ENCODE measurements at places on chromosomes 2 and 18. TPM values are rescaled to one million over a fixed set of nuclear protein-coding genes. Genes with fewer than 3 reads are reported as not detected.

- H3K4me3 ChIP-seq, result no peak overlapping the region
- DNase-seq, result no peak
- peaks cover 14% of the 10 kb centered on the region for H3K4me1 ChIP-seq
- H3K27ac ChIP-seq, result peak overlapping the region; percentile 50
- no peaks in the 10 kb centered on the region for H3K27me3 ChIP-seq
Measured at GRCh38 chr18:45589356-45590035, 25.8 kb upstream of the SLC14A2 start.

GRCh38 chr2:19738707-19739106 is 163.1 kb downstream of the TTC32 start:
- DNase-seq, result no peak
- no peak overlapping the region for H3K4me3 ChIP-seq
- H3K27me3 ChIP-seq, result no peaks in the 10 kb centered on the region
- no peaks in the 10 kb centered on the region for H3K4me1 ChIP-seq
- H3K27ac ChIP-seq, result peak overlapping the region; percentile 57

- H3K27ac ChIP-seq, result no peak overlapping the region
- no peaks in the 10 kb centered on the region for H3K36me3 ChIP-seq
- no peaks in the 10 kb centered on the region for H3K4me1 ChIP-seq
- no peak for DNase-seq
Measured at GRCh38 chr2:220775856-220776488, 796.1 kb downstream of the EPHA4 start.

DNA sequence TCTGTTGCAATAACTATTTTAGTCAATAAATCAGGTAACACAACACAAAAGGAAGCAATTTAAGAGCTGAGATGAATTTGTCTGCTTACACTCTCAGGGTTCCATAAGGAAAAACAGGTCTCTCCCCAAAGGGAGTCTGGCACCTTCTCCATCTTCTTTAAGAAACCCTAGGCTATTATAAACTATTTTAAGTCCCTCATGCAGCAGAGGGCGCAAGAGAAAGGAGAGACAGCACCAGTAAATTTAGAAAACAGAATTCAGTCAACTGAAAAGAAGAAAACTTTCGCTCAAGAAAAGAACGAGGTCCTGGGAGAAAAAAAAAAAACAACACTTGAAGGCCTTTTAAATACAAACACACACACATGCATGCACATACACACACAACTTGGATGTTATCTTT is 19.1 kb downstream of the SULT1C4 start:
- no peak overlapping the region for H3K27ac ChIP-seq
- H3K4me3 ChIP-seq, result no peak overlapping the region
- no peaks in the 10 kb centered on the region for H3K27me3 ChIP-seq
- no peaks in the 10 kb centered on the region for H3K36me3 ChIP-seq

FOXI3 gene
- not detected for total RNA-seq

DNA sequence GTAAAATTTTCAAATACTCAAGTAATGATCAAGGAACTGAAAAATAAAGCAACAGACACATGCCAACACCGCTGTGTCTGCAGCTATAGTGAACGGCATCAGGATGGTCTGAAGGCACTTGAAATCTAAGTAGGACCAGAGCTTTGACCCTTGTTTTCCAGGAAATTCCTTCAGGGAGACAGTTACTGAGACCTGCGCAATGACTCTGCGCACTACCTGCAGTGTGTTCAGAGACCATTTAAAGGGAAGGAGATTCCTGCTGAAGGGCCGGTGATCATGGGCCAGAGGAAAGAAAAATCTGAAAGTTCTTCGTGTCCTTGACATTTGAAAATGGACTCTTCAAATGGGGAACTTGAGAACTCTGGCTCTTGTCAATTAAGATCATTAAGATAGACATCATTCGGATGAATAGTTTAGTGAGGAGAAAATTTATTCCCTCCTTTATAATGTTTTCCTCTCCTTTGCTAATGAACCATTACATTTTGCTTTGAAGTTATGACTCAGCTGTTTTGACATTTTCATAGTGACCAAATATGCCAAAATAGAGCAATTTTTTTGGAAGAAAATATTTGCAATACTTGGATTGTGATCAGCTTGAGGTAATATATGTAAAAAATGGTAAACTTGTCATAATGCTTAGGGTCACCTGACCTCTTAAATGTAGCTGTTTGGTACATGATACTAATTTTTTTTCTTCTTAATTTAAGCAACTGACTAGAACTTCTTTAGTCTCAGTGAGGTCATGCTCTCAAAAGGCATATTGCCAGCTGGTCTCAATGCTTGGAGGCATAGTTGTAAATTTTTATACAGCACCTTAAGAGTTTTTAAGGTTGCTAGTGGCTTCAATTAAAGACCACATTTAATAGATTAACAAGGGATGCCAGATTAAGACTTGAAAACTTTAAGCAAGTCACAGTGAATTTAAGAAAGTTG is 329.3 kb downstream of the ARHGAP15 start:
- no peaks in the 10 kb centered on the region for H3K27me3 ChIP-seq
- no peak overlapping the region for H3K4me3 ChIP-seq
- no peak overlapping the region for H3K27ac ChIP-seq
- DNase-seq, result no peak

DNA sequence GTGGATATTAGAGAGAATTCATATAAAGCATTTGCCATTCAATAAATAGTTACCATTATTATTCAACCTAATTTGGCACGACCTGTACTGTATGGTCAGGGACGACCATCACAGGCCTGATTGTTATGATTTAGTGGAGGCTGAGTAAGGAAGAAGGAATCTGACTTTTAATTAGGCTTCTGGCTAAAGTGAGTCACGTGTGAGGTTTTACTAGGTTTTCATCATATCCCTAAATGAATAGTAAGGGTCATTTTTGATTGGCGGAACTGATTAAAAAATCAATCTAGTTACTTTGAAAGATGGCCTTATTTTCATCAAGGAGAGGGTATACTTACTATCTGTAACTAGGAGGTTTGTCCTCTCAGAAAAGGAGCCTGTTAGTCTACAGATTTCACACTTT is 143.4 kb downstream of the ADCYAP1 start:
- H3K4me1 ChIP-seq, result no peaks in the 10 kb centered on the region
- H3K36me3 ChIP-seq, result no peaks in the 10 kb centered on the region
- no peak for DNase-seq
- no peaks in the 10 kb centered on the region for H3K27me3 ChIP-seq
- H3K4me3 ChIP-seq, result no peak overlapping the region

SAG gene
- 1.5 TPM for total RNA-seq

GRCh38 chr2:181626671-181627070 is 30.2 kb downstream of the CERKL start:
- H3K36me3 ChIP-seq, result no peaks in the 10 kb centered on the region
- no peak for DNase-seq
- no peaks in the 10 kb centered on the region for H3K27me3 ChIP-seq
- no peak overlapping the region for H3K4me3 ChIP-seq
- H3K27ac ChIP-seq, result no peak overlapping the region

DNA sequence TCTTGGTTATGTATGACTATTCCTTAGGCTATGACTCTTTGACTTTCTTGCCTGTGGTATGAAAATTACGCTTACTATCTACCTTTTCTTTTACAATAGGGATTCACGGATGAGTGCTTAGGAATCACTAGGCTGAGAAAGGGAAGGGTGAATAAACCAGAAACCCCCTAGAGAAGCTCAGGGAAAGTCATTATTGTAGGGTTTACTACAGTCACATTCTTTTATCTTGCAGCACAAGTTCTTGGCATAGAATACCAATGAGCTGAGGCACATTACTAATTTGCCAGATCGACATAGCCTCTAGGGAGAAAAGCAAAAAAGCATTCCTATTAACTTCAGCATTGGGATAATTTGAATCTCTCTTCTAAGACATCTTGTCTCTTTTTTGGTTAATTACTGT is 103.3 kb downstream of the ST6GAL2 start:
- DNase-seq, result no peak
- H3K27me3 ChIP-seq, result no peaks in the 10 kb centered on the region
- no peaks in the 10 kb centered on the region for H3K36me3 ChIP-seq
- no peak overlapping the region for H3K27ac ChIP-seq
- H3K4me3 ChIP-seq, result no peak overlapping the region

DNA sequence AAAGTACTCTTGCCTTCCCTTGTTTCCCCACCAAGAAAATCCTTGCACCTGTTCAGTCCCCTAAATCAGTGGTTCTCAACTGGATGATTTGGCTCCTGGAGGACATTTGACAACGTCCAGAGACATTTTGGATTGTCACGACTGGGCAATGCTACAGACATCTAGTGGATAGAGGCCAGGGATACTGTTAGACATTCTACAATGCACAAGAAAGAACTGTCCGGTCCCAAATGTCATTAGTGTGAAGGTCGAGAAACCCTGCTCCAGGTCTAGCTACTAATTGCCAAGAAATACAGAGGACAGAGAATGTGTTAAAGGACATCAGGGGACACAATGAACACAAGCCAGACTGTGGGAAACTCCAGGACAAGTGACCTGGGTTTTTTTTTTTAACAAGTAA is 60.0 kb downstream of the LRP2 start:
- H3K4me3 ChIP-seq, result no peak overlapping the region
- no peaks in the 10 kb centered on the region for H3K27me3 ChIP-seq
- H3K4me1 ChIP-seq, result no peaks in the 10 kb centered on the region
- no peak for DNase-seq
- H3K36me3 ChIP-seq, result no peaks in the 10 kb centered on the region

ALPI gene
- total RNA-seq, result not detected

DNA sequence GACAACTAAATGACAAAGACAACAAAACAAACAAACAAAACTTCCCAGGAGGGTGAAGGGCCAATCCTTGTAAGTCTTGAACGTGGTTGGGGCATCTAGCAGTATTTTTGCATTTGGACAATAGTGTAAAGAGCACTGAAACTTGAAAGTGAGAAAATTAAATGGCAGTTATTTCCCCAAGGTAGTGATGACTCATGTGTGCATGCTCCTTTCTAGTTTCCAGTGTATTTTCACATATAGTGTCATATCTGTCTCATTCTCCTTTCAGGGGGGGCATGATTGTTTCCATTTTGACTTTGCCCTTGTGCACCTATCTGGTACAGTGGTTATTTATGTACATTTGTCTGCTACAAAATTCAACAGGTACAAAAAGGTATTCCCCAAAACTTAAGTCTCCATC is 39.5 kb downstream of the CERS6 start:
- H3K4me1 ChIP-seq, result peaks cover 5% of the 10 kb centered on the region
- no peak for DNase-seq
- no peaks in the 10 kb centered on the region for H3K27me3 ChIP-seq
- H3K4me3 ChIP-seq, result no peak overlapping the region
- H3K27ac ChIP-seq, result no peak overlapping the region

- H3K4me1 ChIP-seq, result no peaks in the 10 kb centered on the region
- H3K4me3 ChIP-seq, result no peak overlapping the region
- no peaks in the 10 kb centered on the region for H3K27me3 ChIP-seq
- H3K36me3 ChIP-seq, result no peaks in the 10 kb centered on the region
- DNase-seq, result no peak
Measured at GRCh38 chr2:145626301-145626700, 1106.4 kb upstream of the ZEB2 start.

OTX1 gene
- total RNA-seq, result not detected

TLX2 gene
- total RNA-seq, result 0.73 TPM

LYG2 gene
- total RNA-seq, result not detected

DNA sequence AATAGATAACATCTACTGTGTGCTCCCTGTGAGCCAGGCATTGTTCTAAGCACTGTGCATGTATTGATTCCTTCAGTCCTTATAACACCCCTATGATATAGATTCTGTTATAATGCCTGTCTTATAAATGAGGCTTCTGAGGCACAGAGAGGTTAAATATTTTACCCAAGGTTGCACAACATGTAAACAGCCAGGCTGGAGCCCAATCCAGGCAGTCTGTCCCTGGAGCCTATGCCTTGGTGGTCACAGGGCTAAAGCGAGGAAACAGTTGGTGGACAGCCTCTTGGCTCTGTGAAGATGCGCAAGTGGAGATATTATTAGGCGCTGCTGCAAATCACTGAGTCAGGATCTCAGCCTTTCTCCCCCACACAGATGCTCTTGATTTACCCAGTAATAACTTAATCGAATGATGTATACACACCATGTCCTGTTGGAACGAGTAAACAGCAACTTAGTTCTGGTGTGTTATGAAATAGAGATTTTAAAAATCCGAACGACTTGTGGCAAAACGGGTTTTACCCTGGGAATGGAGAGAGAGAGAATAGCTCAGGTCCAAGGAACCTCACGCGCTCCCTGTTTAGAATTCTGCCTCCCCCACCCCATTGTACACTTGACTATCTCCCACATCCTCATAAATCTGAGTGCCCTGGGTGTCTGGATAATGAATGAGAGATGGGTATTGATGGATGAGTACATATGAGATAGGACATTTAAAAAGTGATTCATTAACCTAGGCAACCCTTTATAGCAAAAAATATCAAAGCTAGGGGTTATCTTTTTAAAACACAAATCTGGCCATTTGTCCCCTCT is 231.9 kb downstream of the BCL2 start:
- H3K27me3 ChIP-seq, result peaks cover 16% of the 10 kb centered on the region
- no peak overlapping the region for H3K4me3 ChIP-seq
- no peaks in the 10 kb centered on the region for H3K4me1 ChIP-seq
- no peak overlapping the region for H3K27ac ChIP-seq

TMEM247 gene
- total RNA-seq, result not detected

DNA sequence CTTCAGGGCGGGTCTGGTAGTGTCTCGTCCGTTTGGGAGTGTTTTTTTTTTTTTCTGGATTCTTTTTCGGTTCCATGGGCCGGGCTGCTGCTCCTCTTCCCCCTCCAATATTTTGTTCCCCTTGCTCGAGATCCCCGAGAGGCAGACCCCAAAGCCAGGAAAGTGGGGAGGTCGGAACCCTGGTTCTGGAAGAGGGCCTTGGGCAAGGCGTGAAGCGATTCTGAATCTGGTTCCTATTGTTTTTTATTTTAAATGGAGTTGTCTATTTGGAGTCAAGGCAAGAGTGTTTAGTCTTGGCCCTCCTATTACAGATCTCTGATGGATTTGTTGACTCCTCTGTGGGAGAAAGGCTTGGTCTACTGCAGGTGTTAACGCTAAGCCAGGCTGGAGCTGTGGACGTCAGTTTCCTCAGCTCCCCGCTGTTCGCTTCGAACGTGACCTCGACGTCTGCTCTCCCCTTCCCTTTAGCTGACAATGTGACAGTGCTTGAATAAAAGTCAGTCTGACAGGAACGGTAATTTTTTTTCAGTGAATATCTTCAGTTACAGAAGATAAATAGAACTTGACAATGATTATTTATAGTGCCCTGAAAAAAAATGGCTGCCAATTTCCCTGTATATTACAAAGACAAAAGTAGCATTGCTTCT is 683 bp upstream of the DNAJC27 start:
- DNase-seq, result peak; percentile 80
- H3K36me3 ChIP-seq, result no peaks in the 10 kb centered on the region
- H3K27ac ChIP-seq, result peak overlapping the region; percentile 99
- H3K27me3 ChIP-seq, result no peaks in the 10 kb centered on the region

UGT1A4 gene
- total RNA-seq, result 7.2 TPM

All from stomach (tissue), 19 donors.